ENCODE measurements at places on chromosomes 11 and 22.
A peak's percentile ranks its signal among the peaks of the same experiment; 100 is the strongest.

GRCh38 chr11:113519989-113520613, 44.9 kb upstream of the DRD2 start:
- DNase-seq = no peak

DNA sequence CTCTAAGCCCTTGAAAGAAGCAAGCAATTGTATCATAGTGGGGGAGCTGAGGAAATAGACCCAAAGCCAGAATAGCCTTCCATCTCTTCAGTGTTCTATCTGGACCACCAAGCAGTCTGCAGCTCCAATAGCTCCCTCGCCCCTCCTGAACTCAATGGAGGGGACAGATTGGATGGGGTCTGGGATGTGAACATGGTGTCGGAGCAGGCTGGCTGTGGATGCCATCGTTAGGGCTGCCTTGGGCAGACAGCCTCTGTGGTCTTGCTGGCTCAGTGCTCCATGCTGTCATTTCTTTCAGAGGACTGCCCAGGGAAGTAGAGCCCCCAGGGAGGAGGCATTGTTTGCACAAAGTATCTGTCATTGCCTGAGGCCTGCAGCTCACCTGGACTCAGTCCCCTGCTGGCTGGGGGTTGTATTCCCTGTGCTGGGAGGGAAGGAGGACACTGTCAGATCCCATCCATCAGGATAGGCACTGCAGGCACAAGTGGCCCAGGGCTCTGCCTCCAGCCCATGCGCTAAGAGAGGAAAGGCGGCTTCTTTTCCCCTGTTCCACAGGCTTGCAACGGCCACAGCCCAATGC, 537.7 kb downstream of the BUD13 start:
- DNase-seq = no peak

- peak; percentile 2 for DNase-seq
Observed at GRCh38 chr11:19447150-19447566, 206.4 kb upstream of the E2F8 start.

DNA sequence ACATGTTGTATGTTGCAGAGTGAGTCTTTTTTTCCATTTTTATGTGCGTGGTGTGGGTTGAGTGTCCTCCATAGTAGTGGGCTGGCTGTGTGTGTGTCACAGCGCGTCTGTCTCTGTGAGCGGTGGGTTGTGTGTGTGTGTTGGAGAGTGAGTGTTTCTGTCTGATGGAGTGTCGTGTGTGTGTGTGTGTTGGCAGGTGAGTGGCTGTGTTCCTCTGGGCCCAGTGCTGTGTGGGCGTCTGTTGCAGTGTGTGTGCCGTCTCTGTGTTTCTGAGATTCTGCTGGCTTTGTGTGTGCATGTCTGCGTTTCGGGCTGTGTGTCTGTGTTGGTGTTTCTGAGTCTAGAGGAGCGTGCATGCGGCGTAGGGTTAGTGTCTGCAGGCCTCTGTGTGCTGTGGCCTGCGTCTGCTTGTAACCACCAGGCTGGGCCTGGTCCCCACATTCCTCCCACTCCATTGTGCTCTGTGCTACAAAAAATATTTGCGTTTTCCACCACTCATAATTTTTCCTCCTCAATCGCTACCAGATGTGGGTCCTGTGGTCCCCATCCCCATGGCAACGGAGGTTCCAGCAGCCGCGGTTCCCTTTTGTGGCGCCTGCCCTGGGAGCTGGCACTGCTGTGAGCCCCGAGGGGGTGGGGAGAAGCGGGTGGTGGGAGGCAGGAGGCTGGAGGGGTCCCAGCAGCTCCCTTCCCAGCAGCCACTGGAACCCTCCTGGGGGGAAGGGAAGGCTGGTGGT, 15.2 kb downstream of the SCARF2 start:
- DNase-seq = no peak

DNA sequence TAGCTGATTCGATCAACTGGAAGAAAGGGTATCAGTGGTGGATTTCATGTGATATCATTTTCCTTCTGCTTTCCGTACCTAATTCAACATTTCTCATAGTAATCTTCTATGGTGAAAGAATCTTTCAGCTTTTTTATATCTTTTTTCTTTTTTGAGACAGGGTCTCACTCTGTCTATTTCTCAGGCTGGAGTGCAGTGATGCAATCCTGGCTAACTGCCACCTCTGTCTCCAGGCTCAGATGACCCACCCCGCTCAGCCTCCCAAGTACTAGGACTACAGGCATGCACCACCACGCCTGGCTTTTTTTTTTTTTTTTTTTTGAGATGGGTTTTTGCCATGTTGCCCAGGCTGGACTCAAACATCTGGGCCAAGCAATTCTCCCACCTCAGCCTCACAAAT, 18.6 kb upstream of the CHORDC1 start:
- no peak for DNase-seq

DNA sequence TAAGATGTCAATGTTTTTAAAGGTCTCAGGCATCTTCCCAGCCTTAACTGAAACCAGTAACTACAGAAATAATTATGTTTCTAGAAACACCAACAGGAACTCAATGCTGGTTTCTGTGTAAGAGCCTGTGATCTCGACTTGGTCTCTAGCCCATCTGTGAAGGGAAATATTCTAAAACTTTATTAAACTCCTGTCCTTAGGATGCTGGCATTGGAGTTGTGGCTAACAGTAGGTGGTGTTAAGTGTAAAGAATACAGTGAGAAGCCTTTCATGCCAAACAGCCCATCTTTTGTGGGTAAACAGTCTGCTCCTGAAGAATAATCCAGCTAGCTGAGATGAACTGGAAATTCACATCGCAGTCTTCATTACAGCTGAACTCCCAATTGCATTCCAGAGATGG, 133.2 kb downstream of the ADAMTS15 start:
- no peak for DNase-seq

DNA sequence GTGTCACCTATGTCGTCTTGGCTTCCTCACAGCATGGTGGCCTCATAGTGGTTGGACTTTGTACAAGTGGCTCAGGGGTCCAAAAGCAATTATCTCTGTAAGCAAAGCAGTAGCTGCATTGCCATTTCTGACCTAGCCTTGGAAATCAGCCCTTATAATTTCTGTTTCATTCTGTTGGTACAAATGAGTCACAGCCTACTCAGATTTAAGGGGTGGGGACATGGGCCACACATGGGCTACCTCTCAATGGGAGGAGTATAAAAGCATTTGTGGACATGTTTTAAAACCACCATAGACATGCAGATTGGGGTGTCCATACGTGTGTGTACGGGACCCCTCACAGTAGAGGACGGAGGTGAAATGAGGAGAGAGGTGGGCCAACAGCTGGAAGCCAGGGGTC, 41.6 kb downstream of the CHRDL2 start:
- DNase-seq = peak; percentile 4

- no peak for DNase-seq
Observed at GRCh38 chr11:78451371-78452150, 33.9 kb upstream of the GAB2 start.

- no peak for DNase-seq
Observed at GRCh38 chr11:118609380-118610224, 2.2 kb downstream of the PHLDB1 start.

GRCh38 chr22:23539135-23539838, 40.8 kb downstream of the IGLL1 start:
- DNase-seq = peak; percentile 86

DNA sequence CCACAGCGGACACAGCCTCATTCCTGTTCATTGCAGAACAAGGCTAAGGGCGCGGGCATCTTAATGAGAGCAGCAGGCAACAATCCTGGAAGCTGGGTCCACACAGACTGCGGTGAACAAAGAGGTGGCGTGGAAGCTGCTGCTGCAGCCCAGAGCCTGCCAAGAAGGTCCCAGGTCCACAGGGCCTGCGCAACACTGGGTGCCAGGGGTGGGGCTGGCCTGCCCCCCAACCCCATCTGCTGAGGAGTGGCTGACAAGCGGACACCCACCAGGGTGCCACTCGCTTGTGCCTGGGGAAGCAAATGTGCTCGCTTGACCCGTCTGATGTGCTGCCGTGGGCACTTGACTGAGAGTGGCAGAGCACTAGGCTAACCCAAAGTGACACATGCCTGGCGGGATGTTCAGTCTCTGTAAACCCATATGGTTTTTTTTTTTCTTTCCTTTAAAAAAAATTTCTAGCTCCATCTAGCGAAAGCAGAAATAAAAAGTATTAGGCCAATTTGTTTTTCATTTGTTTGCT, 83.2 kb upstream of the PITPNB start:
- no peak for DNase-seq

- DNase-seq = no peak
Observed at GRCh38 chr22:24157822-24158135, 23.5 kb upstream of the SUSD2 start.

DNA sequence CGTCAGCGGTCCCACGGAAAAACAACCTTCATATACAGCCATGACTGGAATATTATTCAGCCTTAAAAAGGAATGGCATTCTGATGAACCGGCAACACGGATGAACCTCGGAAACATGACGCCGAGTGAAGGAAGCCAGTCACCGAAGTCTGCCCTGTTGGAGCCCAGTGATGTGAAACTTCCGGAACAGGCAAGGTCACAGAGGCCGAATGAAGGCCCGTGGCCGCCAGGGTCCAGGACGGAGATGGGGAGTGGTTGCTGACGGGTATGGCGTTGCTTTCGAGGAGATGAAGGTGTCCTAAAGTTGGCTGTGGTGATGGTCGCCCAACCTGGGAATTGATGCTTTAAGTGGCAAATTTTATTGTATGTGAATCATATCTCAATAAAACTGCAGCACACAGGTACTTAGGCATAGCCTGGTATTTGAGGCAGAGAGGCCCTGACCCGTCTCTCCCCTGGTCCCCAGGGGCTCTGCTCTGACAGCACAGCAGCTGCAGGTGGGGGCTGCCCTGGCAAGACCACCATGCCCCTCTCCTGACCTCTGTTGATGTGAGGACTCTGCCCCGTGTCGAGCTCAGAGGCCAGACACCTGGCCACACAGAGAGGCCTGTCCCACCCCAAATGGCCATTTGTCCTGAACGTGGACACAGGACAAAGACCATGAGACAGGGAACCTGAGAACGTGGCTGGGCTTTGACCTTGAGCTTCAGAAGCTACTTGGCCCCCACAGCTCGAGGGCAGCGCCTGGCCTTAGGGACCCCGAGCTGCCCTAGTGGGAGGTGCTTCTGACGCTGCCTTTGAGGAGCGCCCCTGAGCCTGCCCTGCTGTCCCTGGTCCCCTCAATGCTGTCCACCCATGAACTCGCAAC, 1090.8 kb downstream of the BRD1 start:
- DNase-seq = no peak

- DNase-seq = no peak
Observed at GRCh38 chr11:96969251-96969650, 579.4 kb downstream of the JRKL start.

Measured in activated CD4-positive, alpha-beta T cell treated with anti-CD3 and anti-CD28 coated beads, Interleukin-10, Interleukin-2, amounts not matched to agents 100 ng/mL and 50 ng/mL, durations not matched to agents 16 hours and 8 hours (primary cell).